ENCODE measurements at places on chromosomes 3 and 15.

GRCh38 chr3:42853056-42853455, 22.6 kb downstream of the CYP8B1 start:
- no peak for DNase-seq

GRCh38 chr3:48852151-48852550, 4.5 kb upstream of the PRKAR2A start:
- no peak for DNase-seq

GRCh38 chr3:195447201-195447600, 4.4 kb upstream of the ACAP2 start:
- no peak for DNase-seq

DNA sequence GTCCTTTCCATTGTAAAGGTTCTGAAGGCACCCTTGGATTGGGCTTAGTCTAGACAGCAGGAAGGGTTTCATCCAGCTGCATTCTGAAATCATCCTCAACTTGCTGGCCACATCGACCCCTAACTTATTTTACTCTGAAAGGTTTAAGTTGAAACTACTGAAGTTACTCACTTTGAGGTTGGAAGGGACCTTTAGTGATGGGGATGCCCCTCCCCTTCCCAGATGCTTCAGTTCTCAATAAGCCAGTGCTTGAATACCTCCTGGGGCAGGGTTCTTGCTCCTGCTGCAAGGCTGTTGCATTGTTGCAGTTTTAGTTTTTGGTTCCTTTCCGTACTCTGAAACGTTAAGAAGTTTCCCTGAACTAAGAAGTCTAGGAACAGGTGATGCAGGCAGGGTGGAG, 26.4 kb downstream of the FGD5 start:
- no peak for DNase-seq

- no peak for DNase-seq
Measured at GRCh38 chr15:96360581-96361308, 30.2 kb downstream of the NR2F2 start.

DNA sequence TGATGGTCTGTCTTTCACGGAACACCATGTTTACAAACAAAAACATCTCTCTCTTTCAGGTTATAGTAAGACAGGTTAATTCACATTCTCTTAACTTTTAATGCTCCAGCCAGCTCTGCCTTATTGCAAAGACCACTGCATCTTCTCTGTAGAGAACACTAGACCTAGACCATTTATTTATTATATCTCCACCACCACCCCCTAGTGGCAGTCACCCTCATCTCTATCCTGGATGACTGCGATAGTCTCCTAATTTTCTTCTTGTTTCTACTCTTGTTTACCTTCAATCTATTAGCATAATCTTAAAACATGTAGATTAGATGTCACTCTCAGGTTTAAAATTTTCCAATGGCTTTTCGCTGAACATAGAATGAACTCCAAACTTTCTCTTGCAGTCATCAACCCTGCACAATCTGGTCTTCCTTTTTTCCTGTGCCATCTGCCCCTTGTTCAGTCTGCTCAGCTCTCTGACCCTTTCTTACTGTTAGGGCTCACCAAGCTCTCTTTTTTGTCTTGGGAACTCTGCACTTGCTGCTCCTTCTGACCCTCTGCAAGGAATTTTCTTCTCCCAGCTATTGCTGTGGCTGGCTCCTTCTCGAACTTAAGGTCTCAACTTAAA, 155.6 kb downstream of the SQOR start:
- DNase-seq: no peak

GRCh38 chr15:89442671-89443307, 53.6 kb downstream of the RHCG start:
- DNase-seq: no peak

GRCh38 chr15:29849218-29849617, 26.9 kb upstream of the TJP1 start:
- DNase-seq: no peak

DNA sequence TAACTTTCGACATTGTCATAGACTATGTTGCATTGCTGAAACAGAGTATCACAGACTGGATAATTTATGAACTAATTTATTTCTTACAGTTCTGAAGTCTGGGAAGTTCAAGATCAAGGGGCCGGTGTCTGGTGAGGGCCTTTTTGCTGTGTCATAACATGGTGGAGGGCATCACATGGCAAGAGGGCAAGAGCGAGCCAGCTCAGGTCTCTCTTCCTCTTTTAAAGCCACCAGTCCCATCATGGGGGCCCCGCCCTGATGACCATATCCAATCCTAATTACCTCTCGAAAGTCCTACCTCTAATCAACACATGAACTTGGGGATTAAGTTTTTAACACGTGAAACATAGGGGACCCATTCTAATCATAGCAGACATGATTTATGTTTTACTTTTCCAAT, 33.5 kb upstream of the DCUN1D1 start:
- DNase-seq: no peak

GRCh38 chr15:82714016-82714415, 4.3 kb upstream of the AP3B2 start:
- DNase-seq: no peak

DNA sequence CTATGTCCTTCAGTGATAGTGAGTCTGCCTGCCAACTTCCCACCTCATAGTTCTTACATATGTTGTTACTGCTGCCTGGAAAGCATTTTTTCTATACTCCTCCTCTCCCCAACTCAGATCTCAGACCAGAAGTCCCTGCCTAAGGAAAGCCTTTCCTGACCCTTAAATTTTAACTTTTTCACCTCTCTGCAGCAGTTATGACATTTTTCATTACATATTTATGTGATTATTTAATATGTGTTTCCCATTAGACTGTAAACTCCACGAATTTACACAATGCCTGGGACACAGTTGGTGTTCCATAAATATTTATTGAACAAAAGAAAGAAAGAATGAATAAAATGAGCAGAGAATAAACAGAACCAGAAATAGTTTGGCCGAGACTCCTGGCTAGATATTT, 125.5 kb downstream of the MITF start:
- DNase-seq: no peak

- DNase-seq: no peak
Measured at GRCh38 chr15:45648521-45649200, 13.8 kb downstream of the SQOR start.

GRCh38 chr3:147937341-147937740, 528.2 kb downstream of the ZIC1 start:
- peak; percentile 16 for DNase-seq

DNA sequence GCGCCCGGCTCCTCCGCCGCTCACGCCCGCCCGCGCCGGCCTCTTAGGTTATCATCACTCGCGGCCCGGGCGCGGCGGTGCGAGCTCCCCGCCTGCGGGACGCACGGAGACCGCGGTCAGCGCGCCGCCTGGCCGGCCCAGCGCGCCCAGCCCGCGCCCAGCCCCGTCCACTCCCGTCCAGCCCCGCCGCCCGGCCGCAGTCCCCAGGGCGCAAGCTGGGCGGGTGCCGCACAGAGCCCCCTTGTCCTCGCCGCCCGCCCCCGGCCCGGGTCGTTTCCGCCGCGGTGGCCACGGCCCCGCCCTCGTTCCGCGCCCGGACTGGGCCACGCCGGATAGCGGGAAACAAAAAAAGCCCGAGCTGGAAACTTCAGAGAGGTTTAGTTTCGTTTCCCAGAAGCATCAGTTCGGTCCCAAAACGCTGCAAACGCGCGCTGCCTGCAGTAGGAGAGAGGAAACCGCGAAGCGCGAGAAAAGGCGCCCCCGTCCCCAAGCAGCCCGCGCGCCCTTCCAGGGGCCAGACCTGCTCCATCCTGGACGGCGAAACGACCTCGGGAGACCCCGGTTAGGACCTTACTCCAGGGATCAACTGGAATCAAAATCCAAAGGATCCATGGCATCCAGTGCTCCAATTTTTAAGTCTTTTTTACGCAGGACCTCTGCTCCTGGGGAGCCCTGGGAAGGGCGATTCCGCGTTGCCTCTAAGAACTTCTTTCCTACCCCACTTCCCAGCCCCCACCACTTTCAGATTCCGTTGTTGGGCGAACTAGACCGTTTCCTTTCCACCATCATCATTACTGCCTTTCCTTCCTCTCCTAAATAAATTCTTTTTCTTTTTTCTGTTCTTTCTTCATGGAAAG, at the start of gene ATP10A:
Gene ATP10A, minus strand, starts transcription at position 217 of the 857 bp plus-strand sequence. CDS start 231 bp downstream, outside the sequence.
- DNase-seq: no peak

GRCh38 chr3:43102773-43103480, 3.0 kb downstream of the POMGNT2 start:
- no peak for DNase-seq

GRCh38 chr15:63238796-63239195, 38.6 kb upstream of the APH1B start:
- DNase-seq: no peak

All from AG04449 (cell line).